ENCODE measurements at places on chromosomes 1 and 21. TPM values are rescaled to one million over a fixed set of nuclear protein-coding genes. Genes with fewer than 3 reads are reported as not detected.

GRCh38 chr1:162703708-162704107 lies 71.4 kb downstream of the DDR2 start:
- no peak for DNase-seq

DNA sequence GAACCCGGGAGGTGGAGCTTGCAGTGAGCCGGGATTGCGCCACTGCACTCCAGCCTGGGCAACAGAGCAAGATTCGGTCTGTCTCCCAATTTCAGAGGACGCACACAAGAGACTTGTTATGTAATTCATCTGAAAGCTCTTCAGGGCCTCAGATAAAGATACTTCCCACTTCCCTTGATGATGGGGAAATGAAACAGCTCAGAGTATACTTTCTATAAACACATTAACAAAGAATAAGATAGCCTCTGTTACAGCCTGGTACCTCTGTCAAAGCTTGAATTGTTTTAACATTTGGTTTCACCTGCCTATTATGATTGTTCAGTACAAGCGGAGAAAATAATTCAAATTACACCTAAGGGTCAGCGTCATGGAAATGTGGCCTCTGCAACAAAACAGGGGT lies 622.9 kb upstream of the ADGRL4 start:
- DNase-seq, result no peak

DNA sequence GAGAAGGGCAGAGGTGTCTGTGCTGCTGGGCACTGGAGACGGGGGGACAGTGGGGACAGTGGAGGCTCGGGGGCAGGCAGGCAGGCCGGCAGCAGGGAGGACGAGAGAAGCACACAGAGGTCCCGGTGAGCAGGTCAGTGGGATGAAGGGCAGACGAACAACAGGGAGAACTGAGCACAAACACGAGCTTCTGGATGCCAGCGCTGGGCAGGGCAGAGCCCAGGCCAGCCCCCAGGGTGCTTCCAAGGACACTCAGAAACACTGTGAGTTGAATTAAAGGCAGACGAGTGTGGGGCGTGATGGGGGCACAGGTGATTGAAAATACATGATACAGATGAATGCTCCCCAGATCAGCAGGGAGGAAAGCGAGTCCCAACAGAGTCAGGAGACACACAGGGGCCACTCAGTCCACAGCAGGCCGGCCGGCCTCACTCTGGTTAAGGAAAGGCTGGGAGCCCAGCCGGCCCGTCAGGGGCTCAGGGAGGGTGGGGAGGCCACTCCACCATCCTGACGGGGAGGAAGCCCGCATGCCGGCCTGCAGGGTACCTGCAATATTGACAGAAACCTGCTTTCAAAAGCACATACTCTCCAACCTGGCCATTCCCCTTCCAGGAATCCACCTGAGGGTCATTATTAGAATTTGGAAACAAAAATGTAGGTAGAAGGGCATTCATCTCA lies 14.1 kb downstream of the SLC19A1 start:
- DNase-seq, result peak; percentile 15

DNA sequence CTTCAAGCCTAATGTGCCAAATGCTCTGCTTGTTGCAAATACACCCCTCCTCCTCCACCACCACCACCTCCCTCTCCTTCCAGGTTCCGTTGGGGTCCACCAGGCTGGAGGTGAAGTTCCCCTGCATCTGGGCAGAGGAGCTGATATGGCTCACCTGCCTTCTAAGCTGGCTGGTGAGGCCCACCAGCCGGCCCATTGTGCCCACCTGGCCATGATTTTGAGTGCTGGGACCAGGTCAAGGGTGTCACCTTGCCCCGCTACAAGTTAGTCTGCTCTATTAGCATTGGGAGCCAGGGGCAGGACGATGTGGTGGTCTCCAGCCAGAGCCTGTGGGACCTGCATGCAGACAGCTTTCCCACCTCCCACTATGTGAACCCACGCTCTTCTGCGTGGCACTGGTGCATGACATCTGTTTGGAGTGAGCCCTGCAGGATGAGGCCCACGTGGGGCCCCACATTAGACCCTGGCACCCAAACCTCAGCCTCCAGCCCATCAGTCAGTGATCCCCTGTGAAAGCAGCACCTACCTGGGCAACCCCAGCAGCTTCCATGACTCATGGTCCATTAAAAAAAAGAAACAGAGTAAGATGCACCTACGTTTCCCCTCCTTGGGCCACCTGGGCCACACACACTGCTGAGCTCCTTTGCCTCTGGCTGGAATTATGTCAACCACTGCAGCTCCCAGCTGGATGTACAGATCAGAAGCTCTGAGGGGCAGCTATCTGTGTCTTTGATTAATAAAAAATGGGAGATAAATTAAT lies 15.6 kb upstream of the CDCP2 start:
- DNase-seq, result no peak

COA7 gene
- 12.8 TPM for total RNA-seq

GRCh38 chr1:220045356-220046051 lies 801 bp downstream of the EPRS1 start:
- DNase-seq, result no peak
